ENCODE measurements at places on chromosomes 5 and 9.

DNA sequence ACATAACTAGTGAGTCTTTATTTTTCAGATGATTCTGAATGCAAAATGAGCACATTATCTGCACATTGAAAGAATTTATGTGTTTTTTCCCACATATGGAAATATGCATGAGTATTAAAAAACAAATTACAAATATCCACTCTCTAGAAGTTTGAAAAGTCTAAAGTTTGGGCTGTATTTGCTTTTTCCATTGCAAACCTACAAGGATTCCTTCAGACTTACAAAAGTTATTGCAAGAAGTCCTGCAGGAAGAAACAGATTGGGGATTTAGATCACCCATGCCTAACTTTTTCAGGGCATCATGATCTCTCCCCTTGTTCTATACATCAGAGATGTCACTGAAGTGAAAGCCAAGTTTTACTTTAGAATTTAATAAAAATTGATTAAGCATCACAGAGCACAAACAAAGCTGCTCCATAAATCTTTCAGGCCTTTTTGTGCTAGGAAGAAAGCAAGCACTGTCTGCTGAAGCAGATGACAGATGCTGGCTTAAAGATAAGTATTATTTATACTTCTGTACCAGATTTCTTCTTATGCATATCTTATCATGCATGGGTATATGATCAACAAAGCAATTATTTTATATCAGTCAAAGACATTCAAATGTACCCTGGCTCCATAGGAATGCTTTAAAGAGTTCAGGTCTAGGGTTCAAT is 71.7 kb downstream of the NFIB start:
- DNase-seq, result no peak

GRCh38 chr5:116595498-116595897 is 20.9 kb upstream of the SEMA6A start:
- DNase-seq, result no peak

DNA sequence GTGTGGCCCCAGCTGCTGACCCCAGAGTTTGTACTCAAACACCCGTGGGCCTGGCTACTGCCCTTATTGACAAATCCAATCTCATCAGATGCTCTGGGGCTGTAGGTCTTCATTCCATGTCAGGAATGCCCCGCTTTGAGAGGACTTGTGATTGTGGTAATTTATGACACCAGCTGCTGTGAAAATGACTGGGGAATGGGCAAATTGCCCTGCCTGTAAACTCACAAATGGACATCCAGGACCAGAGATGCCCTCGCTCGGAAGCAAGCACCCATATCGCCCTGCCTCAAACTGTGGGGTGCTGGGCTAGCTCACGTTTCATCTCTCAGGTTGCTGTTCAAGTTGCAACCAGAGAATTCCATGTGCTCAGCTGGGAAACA is 225.9 kb upstream of the MAP3K1 start:
- DNase-seq, result no peak

GRCh38 chr5:31537349-31537748 is 5.2 kb downstream of the C5orf22 start:
- DNase-seq, result no peak

GRCh38 chr5:52015760-52016159 is 632.5 kb downstream of the ISL1 start:
- DNase-seq, result no peak

- DNase-seq, result no peak
Observed at GRCh38 chr5:87777877-87778276, 365.1 kb upstream of the CCNH start.

GRCh38 chr5:493758-494157 is 30.5 kb downstream of the SLC9A3 start:
- no peak for DNase-seq

DNA sequence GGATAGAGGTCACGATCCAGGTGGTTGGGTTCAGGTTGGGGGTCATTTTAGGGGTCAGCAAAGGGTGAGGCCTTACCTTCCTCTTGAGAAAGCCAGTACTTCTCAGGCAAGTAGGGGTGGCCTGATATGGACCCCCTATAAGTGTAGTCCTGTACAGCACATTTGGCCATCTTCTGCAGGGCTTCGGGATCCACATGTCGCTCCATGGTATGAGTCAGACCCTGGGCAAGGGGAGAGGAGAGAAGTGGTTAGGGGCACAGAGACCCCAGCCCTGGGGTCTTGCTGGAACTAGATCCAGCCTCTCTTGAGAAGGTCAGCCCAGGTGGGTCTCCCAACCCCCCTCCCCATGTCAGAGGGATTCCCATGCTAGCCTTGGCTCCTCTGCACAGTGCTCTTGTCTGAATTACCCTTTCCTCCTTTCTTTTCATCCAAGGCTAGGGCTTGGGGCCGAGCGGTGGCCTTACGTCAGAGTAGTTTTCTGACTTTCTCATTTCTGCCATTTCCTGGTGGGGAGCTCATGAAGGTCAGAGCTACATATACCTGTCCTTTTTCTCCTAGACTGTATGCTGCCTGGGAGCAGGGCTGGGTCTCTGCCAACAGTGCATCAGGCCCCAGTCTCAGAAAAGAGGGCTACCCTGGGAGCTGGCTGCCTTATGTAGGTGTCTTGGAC is 9.0 kb upstream of the MYORG start:
- DNase-seq, result no peak

DNA sequence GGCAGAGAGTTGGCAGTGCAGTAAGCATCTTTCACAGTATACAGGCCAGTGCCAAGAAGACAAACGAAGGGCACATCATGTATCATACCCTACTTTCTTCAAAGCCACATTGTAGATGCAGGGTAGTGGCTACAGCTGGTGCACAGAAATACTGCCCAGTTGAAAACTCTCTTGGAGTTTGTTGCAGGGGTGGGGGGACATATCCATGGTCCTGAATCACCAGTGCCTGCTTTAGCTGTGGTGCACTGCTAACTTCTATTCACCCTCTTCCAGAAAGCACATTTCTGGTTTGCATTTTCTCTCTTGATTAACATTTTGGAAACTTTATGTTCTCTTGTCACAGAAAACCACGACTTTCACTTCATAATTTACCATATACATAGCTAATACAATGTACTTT is 196.6 kb downstream of the PAPPA start:
- no peak for DNase-seq

- no peak for DNase-seq
Observed at GRCh38 chr9:107841076-107841475, 351.5 kb upstream of the KLF4 start.

DNA sequence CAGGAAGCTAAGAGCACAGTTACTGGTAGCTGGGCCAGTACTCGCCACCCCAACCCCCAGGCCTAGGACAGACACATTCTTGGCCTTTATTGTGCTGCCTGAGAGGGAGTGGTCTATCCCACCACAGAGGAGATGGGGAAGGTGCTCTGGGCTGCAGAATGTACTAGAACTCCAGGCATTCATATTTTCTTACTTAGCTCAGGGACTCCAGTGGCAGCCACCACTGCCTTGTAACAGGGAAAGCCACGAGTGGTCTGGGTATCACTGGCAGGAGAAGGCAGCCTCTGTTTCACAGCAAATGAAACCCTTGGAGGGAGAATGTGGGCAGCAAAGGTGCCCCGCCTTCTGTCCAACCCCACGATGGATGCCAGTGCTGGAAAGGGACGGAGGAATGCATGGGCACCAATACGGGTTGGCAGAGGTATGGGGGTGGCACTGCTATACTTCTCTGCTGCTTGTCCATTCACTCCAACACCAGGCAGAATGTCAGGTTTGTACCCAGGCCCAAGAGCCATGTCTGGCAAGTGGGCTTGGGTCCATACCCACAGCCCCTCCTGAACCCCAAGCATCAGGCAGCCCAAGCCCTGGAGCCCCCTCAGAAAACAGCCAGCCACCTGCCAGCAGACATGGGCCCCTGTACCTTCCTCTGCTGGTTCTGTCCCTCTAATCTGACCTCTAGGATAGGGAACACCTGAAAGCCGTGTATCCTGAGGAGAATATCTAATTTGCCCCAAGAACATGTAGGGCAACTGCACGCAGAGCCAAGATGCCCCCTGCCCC is 4.6 kb downstream of the SEPTIN8 start:
- DNase-seq, result no peak

DNA sequence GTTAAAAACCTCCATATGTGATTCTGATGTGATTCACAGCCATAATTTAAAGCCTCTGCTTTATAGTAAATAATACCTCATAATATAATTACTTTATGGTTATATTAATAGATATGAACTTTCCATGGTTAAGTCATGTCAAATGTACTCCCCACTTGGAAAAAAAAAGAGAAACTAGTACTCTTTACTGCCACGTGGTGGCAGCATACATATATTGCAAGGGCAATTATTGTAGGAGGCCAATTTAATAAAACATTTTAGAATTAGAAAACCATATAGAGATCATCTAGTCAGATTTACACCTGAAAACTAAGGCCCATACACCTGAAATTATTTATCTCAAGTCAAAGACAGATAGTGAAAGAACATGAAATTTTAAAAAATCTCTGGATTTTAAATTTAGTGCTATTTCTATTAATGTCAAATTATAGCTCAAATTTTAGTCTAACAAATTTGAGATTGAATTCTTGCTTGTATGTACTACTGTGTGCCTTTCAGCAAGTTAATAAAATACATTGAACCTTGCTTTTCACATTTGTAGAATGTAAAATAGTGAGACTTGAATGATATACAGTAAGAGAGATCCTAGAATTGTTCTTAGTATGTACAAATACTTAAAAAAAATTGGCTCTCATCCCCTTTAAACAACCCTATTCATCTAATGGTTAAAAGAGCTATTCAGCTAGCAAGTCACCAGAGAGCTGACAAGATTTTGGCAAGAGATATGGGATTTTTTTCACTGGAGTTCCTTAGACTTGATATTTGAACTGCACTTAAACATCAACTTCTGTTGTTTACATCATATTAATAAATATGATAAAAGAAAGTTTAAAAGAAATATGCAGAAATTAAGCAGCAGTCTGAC is 603.8 kb downstream of the TLE4 start:
- DNase-seq, result no peak

DNA sequence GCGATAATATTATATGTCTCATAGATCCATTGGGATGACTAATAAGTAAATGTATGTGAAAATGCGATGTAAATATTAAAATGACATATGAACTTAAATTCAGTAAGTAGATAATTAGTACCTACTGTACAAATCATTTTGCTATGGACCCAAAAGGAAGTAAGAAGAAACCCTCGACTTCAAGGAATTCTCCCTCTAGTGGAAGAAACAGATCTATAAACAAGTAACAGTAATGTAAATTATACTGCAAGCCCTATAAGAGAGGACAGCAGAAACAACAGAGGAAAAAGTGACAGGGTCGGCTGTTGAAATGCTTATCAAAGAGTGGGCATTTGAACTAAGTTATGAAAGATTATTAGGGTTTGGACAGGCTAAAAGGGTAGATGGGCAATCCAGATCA is 320.3 kb downstream of the DMAC1 start:
- no peak for DNase-seq

DNA sequence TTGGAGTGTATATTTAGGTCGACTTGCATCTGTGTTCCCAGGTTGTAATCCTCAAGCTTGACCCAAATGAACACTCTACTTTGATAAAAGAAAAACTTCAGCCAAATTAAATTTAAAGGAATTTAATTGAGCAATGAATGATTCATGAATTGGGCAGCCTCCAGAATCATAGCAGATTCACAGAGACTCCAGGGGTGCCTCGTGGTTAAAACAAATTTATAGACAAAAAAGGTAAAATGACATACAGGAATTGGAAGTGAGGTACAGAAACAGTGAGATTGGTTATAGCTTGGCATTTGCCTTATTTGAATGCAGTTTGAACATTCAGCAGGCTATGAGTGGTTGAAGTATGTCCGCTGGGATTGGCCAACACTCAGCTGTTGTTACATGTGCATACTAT is 21.6 kb upstream of the SPATA31D4 start:
- DNase-seq, result no peak

- no peak for DNase-seq
Observed at GRCh38 chr9:36306471-36307306, 48.4 kb upstream of the GNE start.

- DNase-seq, result no peak
Observed at GRCh38 chr5:40754381-40755092, 1.2 kb downstream of the TTC33 start.

DNA sequence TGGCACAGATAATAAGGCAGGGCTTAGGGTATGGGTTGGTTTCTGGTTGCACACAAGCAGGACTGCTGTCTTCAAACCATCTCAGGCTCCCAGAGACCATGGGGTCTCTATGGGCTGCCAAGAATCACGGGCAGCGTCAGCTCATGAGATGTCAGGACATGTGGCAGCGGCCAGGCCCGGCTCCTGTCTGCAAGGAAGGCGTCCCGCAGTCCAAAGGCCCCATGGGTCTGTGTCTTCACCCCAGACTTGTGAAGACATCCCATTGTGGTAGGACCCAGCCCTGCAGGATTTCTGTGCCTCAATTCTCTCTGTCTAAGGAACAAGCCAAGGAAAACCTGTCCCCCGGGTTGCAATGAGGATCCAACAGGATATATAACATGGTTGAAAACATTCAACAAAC is 32.6 kb downstream of the IPPK start:
- no peak for DNase-seq

DNA sequence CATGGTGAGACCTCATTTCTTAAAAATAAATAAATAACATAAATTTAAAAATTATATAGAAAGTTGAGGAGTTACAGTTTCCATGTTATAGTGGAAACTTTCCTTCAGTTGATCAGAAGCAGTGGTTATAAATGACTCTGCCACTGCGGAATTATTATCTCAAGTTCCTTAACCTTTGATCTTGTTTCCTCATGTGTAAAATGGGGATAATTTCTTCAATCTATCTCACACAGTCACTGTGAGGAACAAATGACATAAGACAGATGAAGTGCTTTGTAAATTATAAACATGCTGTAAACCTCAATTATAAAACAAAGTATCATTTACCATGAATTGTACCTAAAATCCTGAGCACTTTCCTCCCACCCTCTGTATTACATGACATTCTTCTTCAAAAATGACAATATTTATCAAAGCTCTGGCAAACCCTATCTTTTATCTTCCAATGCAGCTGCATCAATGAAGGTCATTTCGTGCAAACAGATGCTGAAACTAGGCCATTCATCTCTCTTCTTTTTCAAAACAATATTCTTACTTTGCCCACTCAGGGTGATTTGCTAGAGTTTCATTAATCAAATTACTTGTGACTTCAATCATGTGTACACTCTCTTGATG is 46.8 kb downstream of the TMEM245 start:
- no peak for DNase-seq

DNA sequence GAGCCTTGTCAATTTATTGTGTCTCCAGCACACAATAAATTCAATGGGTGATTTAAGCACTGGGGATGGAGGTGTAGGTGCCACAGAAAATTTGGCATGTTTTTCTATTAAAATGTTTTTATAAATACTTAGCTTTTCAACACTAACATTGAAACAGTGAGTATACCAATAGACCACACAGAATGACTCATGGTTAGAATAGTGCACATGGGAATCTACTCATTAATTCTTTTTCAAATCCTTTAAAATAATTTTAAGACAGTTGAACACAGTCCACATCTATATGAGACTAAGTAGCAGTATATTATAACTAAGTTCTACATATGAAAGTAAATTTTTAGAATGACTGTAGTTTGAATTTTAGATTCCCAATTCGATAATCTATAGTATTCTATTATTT is 67.1 kb downstream of the LNPEP start:
- no peak for DNase-seq

Data from activated CD4-positive, alpha-beta T cell treated with anti-CD3 and anti-CD28 coated beads for 1 hour (primary cell).